ENCODE measurements at places on chromosomes 4 and X. TPM values are rescaled to one million over a fixed set of nuclear protein-coding genes. Genes with fewer than 3 reads are reported as not detected.

MXRA5 gene
- 0.13 TPM for total RNA-seq

VSIG1 gene
- total RNA-seq, result not detected

MND1 gene
- 15.8 TPM for total RNA-seq

PSAPL1 gene
- not detected for total RNA-seq

MSANTD1 gene
- 0.06 TPM for total RNA-seq

ALB gene
- not detected for total RNA-seq

NPY1R gene
- not detected for total RNA-seq

MAGEA2 gene
- not detected for total RNA-seq

QDPR gene
- total RNA-seq, result 36.1 TPM

CNKSR2 gene
- 0.06 TPM for total RNA-seq

LAMTOR3 gene
- total RNA-seq, result 51.8 TPM

TMEM31 gene
- not detected for total RNA-seq

CDS1 gene
- total RNA-seq, result 0.17 TPM

- no peak for DNase-seq
These were observed 3.2 kb downstream of the SPRY1 start for GRCh38 chr4:123399627-123400358.

DNA sequence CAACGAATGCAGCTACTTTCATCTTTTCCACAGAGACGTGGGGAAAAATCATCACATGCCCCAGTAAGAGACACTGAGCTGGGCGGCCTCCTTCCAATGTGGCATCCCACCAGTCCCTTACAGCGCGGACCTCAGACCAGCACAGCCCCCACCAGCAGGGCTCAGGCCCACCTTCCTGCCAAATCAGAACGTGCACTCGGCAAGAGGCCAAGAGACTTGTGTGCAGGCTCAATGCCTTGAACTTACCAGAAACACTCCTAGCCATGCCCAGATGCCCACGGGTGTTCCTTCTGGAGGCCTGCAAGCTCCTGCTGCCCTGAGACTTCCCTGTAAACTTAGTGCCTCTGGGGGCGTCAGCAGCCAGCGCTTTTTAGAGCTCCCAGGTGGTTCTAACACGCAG lies 31.2 kb downstream of the WDR1 start:
- DNase-seq, result no peak

GRCh38 chrX:44314259-44314734 lies 29.2 kb downstream of the EFHC2 start:
- peak; percentile 86 for DNase-seq

DNA sequence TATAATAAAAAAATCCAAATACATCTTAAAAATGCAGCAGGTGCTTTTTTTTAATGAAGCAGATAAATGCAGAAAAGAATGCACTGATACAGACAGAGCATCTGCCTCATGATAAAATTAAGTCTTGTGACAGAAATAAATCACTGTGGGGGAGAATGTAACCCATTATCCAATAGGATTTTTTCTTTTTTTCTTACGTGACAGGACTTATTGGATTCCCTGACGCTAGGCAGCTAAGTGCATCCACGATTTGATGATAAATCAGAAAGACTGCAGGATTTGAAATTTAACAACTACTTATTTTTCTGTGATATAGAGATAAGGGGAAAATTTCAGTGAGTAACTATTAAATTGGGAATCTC lies 110.6 kb upstream of the PPARGC1A start:
- no peak for DNase-seq

DNA sequence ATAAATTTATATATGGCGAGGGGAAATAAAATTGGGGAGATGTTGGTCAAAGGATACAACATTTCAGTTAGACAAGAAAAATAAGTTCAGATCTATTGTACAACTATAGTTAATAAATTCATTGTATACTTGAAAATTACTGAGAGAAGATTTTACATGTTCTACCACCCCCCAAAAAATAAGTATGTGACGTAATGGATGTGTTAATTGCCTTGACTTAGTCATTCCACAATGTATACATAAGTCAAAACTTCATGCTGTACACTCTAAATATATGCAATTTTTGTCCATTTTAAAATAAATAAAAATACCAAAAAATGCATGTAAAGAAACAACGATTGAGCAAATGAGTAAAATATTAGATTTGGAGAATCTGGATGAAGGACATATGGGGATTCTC lies 1.8 kb downstream of the USP11 start:
- DNase-seq, result no peak

DNA sequence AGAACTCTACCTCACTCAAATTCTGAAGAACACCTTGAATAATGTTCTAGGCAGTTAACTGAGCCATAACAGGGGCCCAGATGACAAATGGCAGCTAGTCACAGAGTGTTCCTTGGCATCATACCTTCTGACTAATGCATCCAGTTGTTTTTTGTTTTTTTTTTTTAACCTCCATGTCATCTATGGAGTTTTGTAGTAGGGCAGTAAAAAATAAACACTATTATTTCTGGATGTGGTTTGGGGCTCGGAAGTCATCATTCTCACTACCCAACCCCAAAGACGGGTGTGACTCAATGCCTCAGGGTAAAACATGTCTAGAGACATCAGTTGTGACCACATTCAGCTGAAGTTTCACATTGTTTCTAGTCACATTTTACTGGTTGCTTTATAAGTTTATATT lies 31.2 kb upstream of the MCF2 start:
- DNase-seq, result peak; percentile 89

GRCh38 chr4:53744446-53745160 lies 153.3 kb upstream of the LNX1 start:
- no peak for DNase-seq

DNA sequence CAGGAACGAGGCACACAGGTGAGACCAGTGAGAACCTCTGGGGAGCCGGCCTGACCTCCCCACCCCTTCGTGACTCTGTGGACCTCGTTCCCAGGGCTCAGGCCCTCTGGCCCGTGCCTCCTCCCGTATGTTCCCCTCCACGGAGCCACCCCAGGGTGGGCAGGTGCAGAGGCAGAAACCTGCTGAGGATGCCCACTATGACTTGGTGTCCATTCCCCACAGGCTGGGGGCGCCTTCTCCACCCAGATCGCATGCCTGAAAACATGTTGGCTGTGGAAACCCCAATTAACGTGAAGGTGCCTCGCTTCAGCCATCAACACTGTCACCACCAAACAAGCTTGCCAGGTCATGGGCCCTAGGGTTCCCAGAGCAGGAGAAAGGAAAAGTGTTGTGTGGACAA lies 27.0 kb downstream of the BLOC1S4 start:
- no peak for DNase-seq

- DNase-seq, result peak; percentile 56
These were observed 74.0 kb downstream of the ATG4A start for GRCh38 chrX:108165383-108166111.

GRCh38 chrX:6432226-6432625 lies 102.7 kb downstream of the VCX3A start:
- DNase-seq, result no peak

GRCh38 chr4:10354746-10355145 lies 102.5 kb downstream of the ZNF518B start:
- DNase-seq, result no peak

- no peak for DNase-seq
These were observed 608.8 kb upstream of the PCDH10 start for GRCh38 chr4:132540268-132540667.

DNA sequence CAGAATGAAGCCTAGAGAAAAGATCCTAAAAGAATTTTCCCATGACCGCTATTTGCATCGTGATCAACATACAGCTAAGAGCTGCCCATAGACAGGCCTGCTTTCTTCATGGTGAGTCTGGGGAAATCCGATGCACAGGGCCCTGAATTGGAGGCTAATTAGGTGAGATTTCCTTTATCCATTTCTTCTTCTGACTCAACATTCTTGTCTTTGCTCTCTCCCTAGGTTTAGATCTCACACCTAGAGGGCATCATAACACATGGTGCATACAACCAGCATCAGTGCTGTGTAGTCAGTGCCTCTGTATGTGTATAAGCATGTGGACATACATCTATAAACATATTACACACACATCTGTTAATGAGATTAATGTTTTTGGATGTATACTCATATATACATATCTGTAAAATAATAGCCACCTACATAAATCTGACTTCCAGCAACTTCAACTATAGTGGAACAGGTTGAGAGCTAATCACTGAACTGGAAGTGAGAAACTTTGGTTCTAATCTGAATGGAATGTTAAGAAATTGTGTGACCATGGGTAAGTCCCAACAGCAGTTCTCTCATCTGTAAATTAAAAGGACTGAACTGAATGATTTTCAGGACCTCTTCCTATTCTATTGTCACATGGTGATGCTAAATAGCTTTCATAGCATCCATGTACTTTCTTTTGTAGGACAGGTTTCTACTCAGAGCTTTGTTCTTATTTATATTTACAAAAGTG lies 17.5 kb downstream of the GATB start:
- DNase-seq, result no peak

GRCh38 chr4:15400226-15400625 lies 27.6 kb upstream of the C1QTNF7 start:
- peak; percentile 37 for DNase-seq

GRCh38 chrX:96713303-96713702 lies 28.7 kb downstream of the DIAPH2 start:
- DNase-seq, result no peak

DNA sequence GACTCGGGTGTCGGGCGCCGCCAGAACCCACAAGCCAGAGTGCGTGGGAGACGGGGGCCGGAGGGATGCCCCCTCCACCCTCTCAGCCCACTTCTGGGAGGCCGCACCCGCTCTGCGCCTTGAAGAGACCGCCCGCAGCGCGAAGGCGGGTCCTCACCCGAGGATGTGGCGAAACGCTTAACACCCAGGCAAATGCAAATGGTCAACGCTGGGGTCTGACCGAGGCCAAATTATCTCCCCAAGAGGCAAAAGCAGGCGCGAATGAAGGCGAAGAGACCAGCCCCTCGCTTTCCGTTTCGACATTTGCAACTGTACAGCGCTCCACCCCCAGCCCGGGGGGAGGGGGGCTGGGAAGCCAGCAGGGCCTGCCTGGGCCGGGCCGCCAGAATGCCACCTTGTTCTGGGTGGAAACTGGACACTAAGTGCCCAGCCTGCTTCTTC lies 137.7 kb upstream of the ZIC3 start:
- DNase-seq, result no peak

GRCh38 chrX:82775426-82775825 lies 732.7 kb upstream of the POU3F4 start:
- DNase-seq, result no peak

GRCh38 chrX:141341743-141342142 lies 99.4 kb upstream of the SPANXC start:
- DNase-seq, result no peak

DNA sequence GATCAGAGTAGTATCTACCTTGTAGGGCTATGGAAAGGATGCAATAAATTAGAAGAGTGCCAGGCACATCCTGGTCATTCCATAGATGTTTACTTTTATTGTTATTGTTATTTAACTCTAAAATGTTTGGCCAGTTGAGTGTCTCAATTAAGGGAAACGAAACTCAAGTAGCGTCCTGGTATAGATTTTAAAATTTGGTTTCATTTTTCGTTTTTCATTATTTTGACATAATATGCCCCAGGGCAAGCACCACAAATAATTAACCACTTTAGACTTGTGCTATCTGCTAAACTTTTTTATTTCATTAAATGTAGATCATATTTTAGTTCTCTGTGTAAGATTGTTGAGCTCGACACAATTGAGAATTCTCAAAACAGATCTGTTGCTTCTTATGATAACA lies 179.7 kb upstream of the PRPS2 start:
- no peak for DNase-seq

- DNase-seq, result peak; percentile 71
These were observed at the start of gene PORCN for GRCh38 chrX:48508400-48509244. Gene PORCN, plus strand, starts transcription at chrX:48508992. Its CDS starts 829 bp downstream, at chrX:48509821.

- DNase-seq, result no peak
These were observed 21.1 kb downstream of the NMU start for GRCh38 chr4:55615008-55615407.

DNA sequence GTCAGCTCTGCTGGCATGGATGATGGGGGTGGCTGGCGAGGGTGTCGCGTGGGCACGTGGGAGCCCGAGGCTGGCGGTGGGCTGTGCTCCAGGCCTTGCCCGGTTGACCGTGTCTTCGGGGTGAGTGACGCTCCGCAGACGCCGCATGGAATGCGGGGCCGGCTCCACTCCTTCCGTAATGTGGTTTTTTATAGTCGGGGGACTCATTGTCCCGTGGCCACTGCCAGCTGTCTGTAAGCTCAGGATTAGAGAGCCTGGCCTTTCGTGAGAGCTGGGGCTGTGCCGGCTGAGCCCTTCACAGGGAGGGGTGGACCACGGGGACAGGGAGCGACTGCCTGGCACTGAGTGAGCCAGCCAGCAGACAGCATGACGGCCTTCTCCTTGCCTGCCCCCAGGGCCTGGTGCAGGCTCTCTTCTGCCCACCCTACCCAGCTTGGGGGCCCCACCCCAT lies 20.4 kb downstream of the DOK7 start:
- DNase-seq, result peak; percentile 96

DNA sequence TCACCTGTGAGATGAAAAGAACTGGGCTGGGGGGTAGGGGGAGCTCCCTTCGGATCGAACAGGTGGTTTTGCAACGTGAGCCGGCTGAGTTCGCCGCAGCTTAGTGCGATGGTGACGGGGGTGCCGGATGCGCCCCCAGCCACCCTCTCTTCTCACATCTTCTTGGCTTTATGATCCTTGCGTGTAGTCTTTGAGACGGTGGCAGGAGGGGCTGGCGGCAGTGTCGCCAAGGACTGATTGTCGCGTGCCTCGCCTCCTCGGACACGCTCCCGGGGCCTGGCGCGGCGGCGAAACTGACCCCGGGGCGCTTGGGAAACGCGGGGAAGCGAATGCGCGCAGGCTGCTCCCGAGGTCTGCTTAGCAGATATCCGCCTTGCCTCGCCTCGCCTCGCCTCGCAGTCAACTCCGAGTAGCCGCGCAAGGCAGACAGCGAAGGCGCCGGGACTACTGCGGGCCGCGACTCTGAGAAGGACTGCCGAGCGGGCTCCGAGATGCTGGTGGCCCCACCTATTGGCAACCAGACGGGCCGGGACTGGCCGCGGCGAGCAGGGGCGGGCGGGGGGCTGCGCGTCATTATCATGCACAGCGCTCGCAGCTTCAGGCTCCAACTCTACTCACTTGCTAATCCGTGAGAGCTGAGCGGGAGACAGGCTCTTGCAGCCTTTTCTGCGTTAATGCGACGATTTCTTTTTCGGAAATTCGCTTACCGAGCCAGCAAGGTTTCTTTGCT lies 1.5 kb downstream of the GRID2 start:
- DNase-seq, result peak; percentile 40

GRCh38 chr4:122687531-122688061 lies 44.9 kb upstream of the BBS12 start:
- DNase-seq, result no peak

- no peak for DNase-seq
These were observed 123.4 kb downstream of the IRF2 start for GRCh38 chr4:184350964-184351363.

GRCh38 chr4:33133723-33134122 lies 2413.6 kb downstream of the PCDH7 start:
- no peak for DNase-seq

GRCh38 chrX:71111141-71111843 lies at the start of gene IL2RG:
Gene IL2RG, minus strand, starts transcription at chrX:71111577. Its CDS starts 38 bp downstream, at chrX:71111539.
- DNase-seq, result no peak

All from LHCN-M2 (cell line).